T-helper 9 cell (primary cell): ENCODE measurements at places on chromosomes 2 and 18.

GRCh38 chr2:189762229-189762550 lies 402 bp downstream of the OSGEPL1 start:
- no peak for DNase-seq

GRCh38 chr2:30301551-30301950 lies 70.2 kb downstream of the LBH start:
- no peak for DNase-seq

DNA sequence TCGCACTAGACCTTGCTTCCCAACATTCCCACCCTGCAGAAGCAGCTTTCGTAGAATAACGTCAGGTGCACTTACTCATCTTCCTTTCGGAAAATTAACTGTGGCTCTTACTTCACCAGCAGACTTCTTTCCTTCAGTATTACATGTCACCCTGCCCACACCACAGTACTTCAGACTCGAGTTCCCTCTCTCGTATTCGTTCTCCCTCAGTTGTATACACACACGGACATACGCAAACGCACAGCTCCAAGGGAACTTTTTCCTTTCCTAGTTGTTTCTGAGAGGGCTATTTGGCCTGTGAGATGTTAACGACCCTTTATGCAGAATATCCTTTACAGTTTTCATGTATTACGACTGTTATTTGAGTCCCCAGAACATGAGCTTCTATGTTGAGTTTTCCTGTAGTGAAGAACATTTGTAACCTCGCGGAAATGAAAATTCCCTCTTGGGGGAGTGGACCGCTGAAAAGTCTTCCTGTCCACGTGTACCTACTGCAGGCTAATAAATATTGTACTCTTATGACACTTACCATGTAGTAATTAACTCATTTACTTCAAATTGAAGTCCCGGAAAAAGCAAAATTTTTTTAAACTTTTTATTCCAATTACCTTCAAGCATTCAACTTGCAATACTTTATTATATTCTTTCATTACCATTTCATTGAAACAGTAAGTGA lies 908 bp downstream of the ERLEC1 start:
- no peak for DNase-seq

- no peak for DNase-seq
Observed at GRCh38 chr2:157509744-157510143, 65.9 kb upstream of the CYTIP start.

DNA sequence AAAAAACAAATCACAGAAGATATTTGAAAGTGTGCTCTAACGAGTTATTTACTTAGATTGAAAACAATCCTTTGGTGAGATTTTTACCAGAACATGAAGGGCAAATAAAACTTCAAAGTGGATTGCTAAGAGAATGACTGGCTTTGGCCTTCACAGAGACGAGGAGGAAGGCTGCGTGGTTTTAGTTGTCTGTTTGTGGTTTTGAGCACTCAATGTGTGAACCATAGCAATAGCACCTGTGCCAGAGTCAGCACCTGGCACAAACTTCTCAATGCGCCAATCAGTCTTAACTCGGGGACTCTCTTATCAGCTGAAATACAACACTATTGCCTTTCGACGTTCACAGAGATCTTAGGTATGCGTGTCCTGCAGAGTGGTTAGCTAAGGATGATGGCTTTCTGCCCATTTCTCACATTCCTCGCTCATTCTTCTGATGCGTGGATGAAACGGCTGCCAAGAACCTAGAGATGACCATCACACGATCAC lies 70.0 kb downstream of the MBP start:
- DNase-seq: peak; percentile 55

GRCh38 chr2:105607920-105608504 lies 136.7 kb upstream of the NCK2 start:
- DNase-seq: no peak

DNA sequence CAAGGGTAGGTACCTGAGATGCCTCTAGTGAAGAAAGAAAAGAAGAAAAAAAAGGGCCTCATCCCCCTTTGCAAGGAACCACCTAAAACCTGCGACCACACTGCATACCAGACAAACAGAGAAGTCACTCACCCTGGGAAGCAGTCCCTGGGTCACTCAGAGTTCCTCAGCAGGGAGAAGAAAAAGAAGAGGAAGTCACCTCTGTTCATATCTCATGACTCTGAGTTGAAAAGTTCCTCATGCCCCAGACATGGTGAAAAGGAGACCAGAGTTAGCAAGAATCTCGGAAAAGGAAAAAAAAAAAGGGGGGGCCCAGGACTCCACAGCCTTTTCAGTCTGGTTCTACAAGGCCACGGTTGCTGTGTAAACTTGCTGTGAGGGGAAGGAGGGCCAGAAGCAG lies 478.4 kb upstream of the NRXN1 start:
- no peak for DNase-seq

- DNase-seq: no peak
Observed at GRCh38 chr2:17482651-17483050, 35.6 kb downstream of the RAD51AP2 start.

GRCh38 chr2:47389692-47390091 lies 13.3 kb upstream of the MSH2 start:
- no peak for DNase-seq

GRCh38 chr2:57575700-57576268 lies 470.8 kb upstream of the VRK2 start:
- no peak for DNase-seq

DNA sequence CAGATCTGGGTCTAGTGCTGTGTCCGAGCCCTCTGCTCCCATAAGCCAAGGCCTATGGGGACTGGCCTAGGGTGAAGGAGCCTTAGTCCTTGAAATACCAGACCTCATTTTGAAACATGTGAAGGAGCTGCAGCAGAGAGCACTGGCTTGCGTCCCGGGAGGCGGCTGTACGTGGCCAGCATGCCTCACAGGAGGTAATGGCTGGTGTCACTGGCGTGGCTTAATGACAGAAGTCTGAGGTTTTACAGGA lies 72.7 kb upstream of the OTOS start:
- no peak for DNase-seq

GRCh38 chr2:226544596-226545210 lies 254.9 kb downstream of the IRS1 start:
- DNase-seq: no peak

- no peak for DNase-seq
Observed at GRCh38 chr2:183059561-183059960, 19.0 kb upstream of the DUSP19 start.

GRCh38 chr2:104772996-104773395 lies 80.9 kb upstream of the POU3F3 start:
- DNase-seq: no peak

- DNase-seq: no peak
Observed at GRCh38 chr2:99678625-99679024, 188.8 kb upstream of the REV1 start.

DNA sequence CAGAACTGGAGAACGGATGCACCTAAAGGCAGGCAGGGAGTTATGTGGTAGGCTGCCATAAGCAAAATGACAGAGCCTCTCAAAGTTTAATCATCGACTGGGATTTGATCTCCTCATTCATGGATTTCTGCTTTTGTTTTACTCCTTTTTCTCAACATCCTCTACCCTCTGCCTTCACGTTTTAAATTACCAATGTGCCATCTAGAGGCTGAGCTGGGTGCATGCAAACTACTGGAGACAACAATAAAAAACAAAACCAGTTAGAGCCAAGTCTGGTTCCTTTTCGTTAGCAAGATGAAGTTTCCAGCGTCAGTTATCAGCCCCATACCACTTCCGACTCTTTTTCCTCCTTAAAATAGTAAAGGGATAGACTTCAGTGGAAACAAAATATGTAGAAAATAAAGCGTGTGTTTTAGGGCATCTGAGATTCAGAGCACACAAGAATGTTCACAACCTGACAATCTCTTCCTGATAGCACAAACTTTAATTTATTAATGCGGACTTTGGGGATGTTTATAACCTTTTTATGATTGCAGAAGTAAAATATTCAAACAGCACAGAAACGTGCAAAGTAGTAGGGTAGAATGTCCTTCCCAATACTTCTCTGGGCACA lies 117.0 kb downstream of the LAMA1 start:
- no peak for DNase-seq
